ENCODE measurements at places on chromosomes 6 and 20. TPM values are rescaled to one million over a fixed set of nuclear protein-coding genes. Genes with fewer than 3 reads are reported as not detected.

Gene ZNF311
- 0.92 TPM for total RNA-seq

Gene OR2B6
- total RNA-seq: 0.32 TPM

Gene JAG1
- total RNA-seq: 42.9 TPM

Gene HFE
- 11.5 TPM for total RNA-seq

Gene ACOT13
- total RNA-seq: 31.2 TPM

Gene LAMA2
- total RNA-seq: 2.2 TPM

Gene ANGPT4
- total RNA-seq: not detected

Gene SEC63
- 153 TPM for total RNA-seq

Gene EBF4
- total RNA-seq: 1.2 TPM

Gene RUNX2
- total RNA-seq: 4.9 TPM

Gene TGM3
- not detected for total RNA-seq

Gene ERVFRD-1
- 0.11 TPM for total RNA-seq

Gene TUBB2A
- 112 TPM for total RNA-seq

Gene SIRPB1
- total RNA-seq: not detected

DNA sequence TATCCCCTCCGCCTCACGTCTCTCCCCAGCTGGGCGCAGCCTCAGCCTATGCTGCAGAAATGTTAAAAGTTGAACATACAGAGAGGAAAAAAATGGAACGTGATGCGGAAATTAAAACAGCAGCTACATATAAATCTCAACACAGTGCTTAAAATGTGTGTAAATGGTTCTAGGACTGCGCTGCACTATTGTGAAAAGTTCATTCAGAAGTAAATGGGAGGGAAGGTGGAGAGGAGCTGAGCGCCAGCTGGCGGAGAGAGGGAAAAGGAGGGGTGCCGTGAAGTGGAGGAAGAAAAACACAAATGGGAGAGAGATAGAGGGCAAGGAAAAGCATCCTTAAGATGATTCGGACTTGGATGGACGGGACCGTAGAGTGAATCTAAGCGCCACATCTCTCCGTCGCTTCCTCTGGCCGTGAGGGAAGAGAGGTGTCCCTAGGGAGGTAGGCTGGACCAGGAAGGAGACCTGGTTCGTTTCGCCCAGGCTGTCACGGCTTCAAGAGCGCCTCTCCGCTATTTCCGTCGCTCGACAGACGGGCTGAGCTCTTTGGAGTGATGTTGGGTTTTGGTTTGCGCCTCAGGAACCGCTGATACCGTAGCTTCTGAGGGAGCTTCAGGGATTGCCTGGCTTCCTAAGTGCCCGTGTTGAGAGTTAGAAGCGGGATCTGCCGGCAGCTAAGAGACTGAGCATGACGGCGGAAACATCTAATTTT is 113.7 kb downstream of the TRIM27 start:
- peak; percentile 68 for DNase-seq

DNA sequence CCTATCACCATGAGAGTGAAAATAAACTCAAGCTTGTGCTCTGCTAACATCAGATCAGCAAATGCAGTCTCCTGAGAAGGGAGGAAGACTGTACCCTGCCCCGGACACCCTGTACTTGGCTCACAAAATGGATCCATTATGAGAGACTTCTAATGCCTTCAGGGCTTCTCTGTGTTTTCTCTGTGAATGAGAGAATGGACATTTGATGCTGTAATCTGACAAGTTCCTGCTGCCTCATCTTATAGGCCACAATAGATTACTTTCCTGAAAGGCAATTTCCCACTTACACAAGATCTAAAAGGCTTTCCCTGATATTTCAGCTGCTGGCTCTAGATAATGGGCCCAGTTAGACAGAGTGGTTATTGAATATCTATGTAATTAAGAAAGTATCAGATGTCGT is 117.2 kb downstream of the OTOR start:
- DNase-seq: no peak

- DNase-seq: no peak
Observed at GRCh38 chr6:19337101-19337500, 500.1 kb upstream of the ID4 start.

DNA sequence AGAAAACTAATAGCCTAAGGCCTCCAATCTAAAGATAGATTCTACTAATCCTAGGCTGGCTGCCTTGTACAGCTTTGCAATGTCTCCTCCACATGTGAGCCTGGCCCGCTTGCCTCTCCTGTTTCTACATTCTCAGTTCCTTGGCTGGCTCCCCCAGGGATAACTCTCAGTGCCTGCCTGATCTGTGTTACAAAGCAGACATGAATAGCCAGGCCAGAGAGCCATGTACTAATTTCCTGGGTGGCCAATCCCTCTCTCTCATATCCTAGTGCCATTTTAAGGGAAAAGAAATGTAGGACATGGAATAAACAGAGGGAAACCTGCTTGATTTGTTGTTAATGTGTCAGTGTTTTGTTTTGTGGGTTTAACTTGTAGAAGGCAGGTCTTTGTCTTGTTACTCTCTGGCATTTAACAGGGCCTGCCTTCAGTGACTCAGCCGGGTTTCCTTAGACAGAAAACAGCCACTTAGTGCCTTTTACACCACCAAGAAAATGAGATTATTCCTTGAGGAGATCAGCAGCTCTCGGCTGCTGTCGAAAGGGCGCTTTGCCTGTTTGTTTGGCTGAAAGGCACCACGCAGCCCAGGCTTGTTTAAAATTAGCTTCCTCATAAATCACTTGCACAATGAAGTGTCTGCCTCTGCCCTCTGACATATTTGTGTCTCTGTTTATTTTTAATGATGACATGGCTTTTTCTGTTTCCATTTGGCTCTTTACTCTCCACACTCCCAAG is 702.7 kb downstream of the MAFB start:
- DNase-seq: peak; percentile 38

GRCh38 chr6:20924911-20925543 is 390.8 kb downstream of the CDKAL1 start:
- no peak for DNase-seq

- DNase-seq: peak; percentile 36
Observed at GRCh38 chr6:115485400-115485799, 575.3 kb downstream of the FRK start.

DNA sequence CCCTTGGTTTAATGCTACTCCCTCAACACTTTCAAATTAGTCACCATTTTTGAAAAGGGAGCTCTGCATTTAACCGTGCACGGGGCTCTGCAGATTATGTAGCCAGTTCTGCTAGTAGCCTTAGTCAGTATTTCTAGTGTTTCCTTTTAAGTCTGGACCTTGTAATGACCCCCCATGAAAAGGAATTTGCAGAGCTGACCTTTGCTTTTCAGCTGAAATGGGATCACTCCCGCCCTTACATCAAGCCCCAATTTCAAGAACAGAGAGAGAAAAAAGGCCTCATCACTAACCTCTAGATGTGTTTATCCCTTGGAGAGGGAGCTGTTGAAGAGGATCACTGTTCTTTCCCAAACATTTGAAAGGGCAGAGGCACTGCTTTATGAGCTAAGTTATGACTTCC is 490.7 kb upstream of the BTBD3 start:
- no peak for DNase-seq

- DNase-seq: no peak
Observed at GRCh38 chr20:37431786-37432185, 85.8 kb downstream of the SRC start.

- DNase-seq: no peak
Observed at GRCh38 chr6:127404133-127404532, 55.1 kb downstream of the KIAA0408 start.

DNA sequence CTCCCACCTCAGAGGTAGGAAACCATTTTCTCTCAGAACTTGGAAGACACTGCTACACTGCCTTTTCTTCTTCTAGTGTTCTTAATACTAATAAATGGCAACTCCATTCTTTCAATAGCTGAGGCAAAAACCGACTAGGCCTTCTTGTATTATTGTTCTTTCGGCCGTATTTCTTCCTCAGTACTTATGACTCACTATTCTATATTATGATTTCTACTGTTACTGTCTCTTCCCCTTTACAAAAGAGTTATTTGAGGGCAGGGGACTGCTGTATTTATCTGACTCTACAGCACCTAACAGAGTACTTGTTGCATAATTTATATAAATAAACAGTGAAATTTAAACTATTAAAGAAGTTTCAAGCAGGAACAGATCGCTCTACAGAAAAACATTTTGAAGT is 3.1 kb downstream of the DNAAF9 start:
- no peak for DNase-seq

DNA sequence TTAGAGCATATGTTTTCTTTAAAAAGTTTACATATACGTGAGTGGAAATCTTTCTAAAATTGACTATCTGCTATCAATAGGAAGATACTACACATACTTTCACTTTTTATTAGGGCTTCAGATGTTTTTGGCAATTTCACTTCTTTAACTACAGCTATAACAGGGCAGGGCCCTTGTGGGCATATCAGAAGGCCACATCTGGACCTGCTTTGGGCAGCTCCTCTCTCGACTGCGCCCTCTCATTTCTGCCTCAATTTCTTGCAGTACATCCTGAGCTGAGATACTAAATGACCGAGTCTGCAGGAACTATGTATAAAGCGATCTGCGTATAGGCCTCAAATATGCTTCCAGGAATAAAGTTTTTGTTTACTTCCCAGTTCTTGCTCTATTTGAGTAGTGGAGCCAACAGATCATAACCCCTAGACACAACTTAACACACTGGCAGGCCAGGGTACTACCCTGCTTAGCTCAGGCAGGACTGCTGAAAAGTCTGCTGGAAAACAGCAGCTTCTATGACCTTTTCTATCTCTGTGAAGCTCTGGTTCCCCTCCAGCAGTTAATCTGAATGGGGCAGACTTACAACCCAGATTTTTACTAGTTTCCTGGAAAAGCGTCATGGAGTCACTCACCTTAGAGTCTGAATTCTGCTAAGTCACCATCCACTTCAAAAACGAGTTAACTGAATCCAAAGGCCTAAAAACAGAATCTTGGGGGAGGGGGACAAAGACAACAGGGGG is 12.7 kb downstream of the GCLC start:
- no peak for DNase-seq

- DNase-seq: no peak
Observed at GRCh38 chr6:89992818-89993217, 98.5 kb downstream of the GJA10 start.

- no peak for DNase-seq
Observed at GRCh38 chr6:160767647-160768019, 65.6 kb downstream of the PLG start.

GRCh38 chr6:21103626-21104224 is 489.8 kb upstream of the SOX4 start:
- DNase-seq: no peak

DNA sequence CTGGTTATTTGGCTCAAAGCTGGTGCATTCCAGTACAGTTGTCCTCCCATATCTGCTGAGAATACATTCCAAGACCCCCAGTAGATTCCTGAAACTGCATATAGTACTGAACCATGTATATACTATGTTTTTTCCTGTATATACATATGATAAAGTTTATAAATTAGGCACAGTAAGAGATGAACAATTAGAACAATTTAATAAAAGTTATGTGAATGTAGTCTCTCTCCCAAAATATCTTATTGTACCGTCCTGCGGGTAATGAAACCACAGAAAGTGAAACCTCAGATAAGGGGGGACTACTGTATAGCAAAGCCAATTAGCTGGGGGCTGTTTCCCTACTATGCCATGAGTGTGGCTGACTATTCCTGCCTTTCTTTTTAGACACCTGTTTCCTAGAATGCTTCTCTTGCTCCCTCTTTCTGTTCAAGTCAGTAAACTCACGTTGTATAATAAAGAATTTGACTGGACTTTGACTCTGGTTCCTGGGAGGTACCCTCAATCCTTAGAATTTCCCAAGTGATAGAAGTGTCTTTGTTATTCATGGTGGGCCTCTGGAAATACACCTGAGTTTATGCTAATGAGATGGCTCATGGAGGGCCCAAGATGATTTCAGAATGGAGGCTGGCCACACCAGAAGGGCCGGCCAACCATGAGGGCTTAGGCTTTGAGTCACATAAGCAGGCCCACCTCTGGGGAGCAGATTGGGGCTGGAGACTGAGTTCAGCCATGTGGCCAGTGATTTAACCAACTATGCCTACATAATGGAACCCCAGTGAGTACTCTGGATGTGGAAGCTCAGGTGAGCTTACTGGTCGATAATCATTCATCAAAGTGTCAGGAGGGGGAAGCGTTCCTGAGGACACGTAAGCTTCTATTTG is 689 bp upstream of the BLOC1S5 start:
- no peak for DNase-seq

DNA sequence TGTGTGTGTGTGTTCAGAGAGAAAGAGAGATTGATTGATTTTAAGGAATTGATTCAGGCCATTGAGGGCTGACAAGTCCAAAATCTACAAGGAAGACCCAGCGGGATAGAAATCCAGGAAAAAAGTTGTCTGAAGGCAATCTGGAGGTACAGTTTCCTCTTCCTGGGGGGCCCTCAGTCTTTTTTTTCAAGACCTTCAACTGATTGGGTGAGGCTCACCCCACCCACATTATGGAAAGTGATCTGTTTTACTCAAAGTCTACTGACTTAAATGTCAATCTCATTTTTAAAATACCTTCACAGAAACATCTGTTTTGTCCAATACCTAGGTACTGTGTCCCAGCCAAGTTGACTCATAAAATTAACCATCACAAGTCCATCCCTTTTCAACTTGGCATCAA is 243.0 kb upstream of the PLN start:
- DNase-seq: no peak

- DNase-seq: no peak
Observed at GRCh38 chr6:142984386-142984785, 39.4 kb upstream of the HIVEP2 start.

- DNase-seq: no peak
Observed at GRCh38 chr6:13025893-13026499, 302.3 kb downstream of the TBC1D7 start.

- peak; percentile 42 for DNase-seq
Observed at GRCh38 chr20:54476169-54477009, 996 bp downstream of the DOK5 start.

GRCh38 chr20:57654363-57654997 is 34.3 kb upstream of the ZBP1 start:
- DNase-seq: peak; percentile 65

- DNase-seq: peak; percentile 51
Observed at GRCh38 chr6:35808688-35809087, 3.5 kb downstream of the LHFPL5 start.

- DNase-seq: no peak
Observed at GRCh38 chr6:88238901-88239300, 72.8 kb upstream of the CNR1 start.
